Stimulated activated CD4-positive, alpha-beta T cell treated with anti-CD3 and anti-CD28 coated beads, Interleukin-15, amount 100 ng/mL, for 1 hour (primary cell): ENCODE measurements at places on chromosomes 16 and 17.

DNA sequence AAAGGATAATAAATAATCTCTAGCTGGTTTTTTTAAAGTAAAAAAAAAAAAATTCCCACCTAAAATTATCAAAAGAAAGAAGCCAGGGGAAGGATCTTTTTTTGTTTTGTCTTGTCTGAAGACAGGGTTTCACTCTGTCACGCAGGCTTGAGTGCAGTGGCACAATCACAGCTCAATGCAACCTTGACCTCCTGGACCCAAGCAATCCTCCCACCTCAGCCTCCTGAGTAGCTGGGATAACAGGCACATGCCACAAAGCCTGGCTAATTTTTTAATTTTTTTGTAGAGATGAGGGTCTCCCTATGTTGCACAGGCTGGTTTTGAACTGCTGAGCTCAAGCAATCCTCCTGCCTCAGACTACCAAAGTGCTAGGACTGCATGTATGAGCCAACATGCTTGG lies 78.4 kb upstream of the STAC2 start:
- DNase-seq: no peak

DNA sequence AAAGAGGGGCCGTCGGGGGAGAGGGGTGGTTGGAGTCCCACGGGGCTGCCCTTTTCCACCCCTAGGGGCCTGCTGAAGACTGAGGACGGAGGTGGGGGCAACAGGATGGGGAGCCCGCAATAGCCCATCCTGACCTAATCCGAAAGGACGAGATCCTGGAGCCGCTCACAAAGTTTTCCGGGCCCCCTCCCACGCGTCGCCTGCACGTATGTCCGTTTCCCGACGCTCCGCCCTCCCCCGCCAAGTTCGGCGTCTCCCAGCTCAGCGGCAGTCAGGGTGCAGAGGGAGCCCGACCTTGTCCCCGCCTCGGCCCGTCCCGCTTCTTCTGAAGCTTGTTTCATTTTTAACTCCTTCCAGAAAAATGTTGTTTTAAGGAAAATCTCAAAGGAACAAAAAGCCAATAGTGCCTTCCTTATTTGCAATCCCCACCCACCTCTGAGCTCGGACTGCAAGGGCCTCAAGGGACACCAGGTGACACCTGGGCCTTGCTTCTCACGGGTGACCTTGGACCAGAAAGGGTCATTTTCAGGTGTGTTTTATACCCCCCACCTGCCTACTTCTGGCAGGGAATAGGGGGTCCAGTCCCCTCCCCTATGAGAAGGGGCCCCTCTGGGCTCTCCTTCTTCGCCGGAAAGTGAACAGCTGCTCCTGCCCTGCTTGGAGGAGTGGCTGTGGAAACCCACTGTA lies 3.4 kb upstream of the ZNF423 start:
- no peak for DNase-seq

DNA sequence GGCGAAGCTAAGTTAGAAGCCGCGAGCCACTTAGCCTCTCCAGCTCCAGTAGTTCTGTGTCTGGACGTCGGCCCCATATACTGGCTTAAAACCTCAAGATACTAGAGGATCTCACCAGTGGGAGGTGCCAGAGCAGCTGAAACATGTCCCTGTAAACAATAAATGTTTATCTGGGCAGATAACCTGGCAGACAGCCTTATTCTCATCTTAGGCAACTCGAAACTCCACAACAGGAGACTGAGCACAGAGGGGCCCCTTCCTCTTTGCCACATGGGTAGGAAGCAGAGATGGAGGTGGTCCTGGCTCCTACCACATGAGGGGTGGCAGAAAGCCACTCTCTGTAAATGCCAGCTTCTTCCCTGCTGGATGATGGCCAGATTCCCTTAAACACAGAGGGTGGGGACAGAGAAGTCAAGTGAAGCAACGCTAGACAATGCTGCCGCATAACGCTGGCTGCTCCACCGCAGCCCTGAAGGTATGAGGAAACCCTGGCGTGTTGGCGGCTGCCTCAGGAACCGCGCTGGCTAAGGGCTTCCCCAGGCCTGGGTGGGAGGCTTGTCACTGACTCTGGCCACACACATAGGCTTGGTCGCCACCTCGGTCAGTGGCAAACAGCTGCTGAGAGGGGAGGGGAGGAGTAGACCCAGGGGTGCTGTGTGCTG lies 67.9 kb downstream of the HIC1 start:
- no peak for DNase-seq

DNA sequence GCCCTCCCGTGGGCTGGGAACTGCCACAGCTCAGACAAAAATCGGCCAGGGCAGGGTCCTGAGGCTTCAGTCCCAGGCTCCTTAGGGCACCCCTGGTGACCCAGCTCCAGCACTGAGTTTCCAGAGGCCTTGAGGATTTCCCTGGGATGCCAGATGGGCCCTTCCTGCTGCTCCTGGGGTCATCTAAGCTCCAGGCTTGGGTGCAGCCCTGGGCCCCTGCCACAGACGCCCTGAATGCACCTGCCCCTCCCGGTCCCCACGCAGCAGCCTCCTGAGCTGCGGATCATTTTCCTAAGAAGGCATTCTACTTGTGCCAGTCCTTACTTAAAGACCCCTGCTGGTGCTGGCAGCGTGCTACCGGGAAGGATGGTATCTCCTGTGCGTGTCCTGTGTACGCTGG lies 6.0 kb upstream of the RNPS1 start:
- no peak for DNase-seq

GRCh38 chr17:7502987-7503386 lies 18.8 kb downstream of the POLR2A start:
- DNase-seq: no peak

- DNase-seq: no peak
Measured at GRCh38 chr16:85690469-85691064, 1.8 kb upstream of the GINS2 start.

DNA sequence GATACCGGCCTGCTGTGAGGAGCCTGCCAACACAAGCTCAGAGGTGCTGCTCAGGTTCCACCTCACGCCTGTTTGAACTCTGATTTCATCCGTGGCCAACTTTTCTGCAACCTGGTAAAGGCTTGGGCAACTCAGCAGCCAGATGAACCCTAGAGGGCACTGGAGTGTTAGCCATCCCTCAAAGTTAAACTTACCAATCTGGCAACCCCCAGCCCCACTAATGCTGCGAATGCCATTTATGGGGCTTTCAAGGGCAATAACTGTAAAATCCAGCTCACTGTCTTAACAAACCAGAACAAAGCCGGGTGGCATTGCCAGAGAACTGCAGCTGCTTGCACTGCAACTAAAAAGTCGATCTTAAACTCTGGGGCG lies 105.5 kb downstream of the AXIN2 start:
- no peak for DNase-seq

DNA sequence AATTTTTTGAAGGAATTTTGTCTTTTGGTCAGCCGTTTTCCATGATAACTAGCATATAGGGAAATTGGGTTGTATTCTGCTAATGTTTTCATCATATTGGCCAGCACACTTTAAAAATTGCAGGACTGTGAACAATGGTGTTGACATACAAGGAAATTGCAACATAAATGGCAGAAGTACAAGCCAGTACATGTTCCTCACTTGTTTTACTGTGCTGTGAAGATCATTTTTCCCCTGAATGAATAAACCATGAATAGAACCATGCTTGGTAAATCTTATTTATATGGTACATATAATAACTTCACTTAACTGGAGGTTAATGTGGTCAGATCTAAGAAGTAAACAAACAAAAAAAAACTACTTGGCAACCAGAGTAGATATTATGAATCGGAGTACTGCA lies 22.8 kb downstream of the OMG start:
- DNase-seq: no peak

DNA sequence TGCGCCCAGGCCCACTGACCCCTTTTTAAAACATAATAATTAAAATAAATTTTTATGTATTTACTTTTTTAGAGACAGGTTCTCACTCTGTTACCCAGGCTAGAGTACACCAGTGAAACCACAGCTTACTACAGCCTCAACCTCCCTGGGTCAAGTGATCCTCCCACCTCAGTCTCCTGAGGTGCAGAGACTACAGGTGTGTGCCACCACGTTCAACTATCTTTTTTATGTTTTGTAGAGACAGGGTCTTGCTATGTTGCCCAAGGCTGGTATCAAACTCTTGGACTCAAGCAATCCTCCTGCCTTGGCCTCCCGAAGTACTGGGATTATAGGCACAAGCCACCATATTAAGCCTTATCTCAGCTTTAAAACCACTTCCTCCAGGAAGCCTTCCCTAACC lies 56.1 kb upstream of the BCAR1 start:
- DNase-seq: no peak

- DNase-seq: no peak
Measured at GRCh38 chr17:1208966-1209365, 29.2 kb upstream of the ABR start.

GRCh38 chr17:65750166-65750565 lies 188.7 kb upstream of the AXIN2 start:
- no peak for DNase-seq

- no peak for DNase-seq
Measured at GRCh38 chr17:6455321-6455705, 11.1 kb downstream of the PIMREG start.

- DNase-seq: no peak
Measured at GRCh38 chr16:51050377-51050706, 100.7 kb downstream of the SALL1 start.

DNA sequence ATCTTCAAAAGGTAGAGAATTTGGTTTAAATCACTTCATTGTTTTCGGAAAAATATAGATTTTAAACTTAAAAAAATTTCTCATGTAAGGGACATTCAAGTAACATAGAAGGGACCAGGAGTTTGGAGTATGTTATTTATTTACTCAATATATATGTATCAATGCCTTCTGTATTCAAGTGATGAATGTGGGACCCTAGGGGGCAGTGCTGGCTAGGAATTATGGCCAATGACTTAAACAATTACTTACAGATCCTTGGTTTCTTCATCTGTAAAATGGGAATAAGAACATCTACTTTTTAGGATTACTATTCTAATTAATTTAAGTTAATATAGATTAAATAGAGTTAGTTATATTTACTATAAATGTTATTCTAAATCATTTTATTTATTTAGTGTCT lies 886.3 kb upstream of the RBFOX1 start:
- no peak for DNase-seq

GRCh38 chr17:65473985-65474384 lies 87.5 kb downstream of the AXIN2 start:
- DNase-seq: no peak

DNA sequence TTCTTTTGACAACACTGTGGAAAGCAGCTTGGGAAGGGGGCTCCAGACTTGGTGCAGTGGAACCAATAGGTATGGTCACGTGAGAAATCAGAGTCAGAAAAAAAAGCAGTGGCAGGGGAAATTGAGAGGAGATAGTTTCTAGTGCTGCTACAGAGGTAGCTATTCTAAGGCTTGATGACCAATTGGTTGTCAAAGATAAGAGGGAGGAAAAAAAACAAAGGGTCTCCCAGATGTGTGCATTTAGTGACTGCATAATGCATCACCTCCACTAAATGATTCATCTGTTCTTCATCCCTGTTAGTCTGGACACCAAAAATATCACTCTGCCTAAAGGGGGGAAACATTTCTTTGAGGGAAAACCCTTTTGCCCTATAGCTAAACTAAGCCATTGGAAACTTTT lies 56.5 kb downstream of the PIGL start:
- no peak for DNase-seq

- no peak for DNase-seq
Measured at GRCh38 chr17:40470932-40471828, 27.9 kb downstream of the IGFBP4 start.

DNA sequence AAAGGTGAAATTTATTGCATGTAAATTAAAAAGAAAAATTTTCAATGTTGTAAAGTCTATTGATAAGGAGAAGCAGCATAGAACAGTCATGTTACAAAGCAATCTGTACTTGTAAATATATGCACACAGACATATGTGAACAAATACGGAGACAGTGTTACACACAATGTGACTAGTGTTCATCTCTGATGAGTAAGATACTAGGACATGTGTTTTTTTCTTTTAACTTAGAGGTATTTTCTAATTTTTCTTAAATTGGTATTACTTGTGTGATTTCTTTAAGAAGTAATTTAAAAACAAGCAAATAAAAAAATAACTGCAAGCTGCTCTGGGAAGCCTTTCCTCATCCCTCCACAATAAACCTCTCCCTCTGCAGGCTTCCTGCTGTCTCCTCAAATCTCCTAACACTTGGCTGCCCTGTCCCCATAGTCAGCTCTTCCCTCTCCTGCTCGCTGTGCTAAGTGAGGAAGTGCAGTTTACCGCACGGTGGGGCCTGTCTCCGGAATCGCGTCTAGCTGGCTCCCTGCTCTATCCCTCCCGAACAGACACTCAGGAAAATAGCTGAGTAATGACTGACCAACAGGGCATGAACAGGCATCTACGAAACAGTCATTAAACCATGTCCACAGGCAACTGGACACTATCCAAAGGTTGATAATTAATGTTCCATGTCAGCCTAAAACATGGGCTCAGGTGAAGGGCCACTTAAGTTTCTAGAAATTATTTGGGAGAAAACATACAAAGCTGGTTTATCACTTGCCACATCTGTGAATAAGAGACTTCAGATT lies 35.9 kb downstream of the CMTM4 start:
- DNase-seq: no peak
